ENCODE measurements at places on chromosomes 16 and 17.

GRCh38 chr16:57479205-57479975 lies 6.9 kb downstream of the DOK4 start:
- no peak for DNase-seq

DNA sequence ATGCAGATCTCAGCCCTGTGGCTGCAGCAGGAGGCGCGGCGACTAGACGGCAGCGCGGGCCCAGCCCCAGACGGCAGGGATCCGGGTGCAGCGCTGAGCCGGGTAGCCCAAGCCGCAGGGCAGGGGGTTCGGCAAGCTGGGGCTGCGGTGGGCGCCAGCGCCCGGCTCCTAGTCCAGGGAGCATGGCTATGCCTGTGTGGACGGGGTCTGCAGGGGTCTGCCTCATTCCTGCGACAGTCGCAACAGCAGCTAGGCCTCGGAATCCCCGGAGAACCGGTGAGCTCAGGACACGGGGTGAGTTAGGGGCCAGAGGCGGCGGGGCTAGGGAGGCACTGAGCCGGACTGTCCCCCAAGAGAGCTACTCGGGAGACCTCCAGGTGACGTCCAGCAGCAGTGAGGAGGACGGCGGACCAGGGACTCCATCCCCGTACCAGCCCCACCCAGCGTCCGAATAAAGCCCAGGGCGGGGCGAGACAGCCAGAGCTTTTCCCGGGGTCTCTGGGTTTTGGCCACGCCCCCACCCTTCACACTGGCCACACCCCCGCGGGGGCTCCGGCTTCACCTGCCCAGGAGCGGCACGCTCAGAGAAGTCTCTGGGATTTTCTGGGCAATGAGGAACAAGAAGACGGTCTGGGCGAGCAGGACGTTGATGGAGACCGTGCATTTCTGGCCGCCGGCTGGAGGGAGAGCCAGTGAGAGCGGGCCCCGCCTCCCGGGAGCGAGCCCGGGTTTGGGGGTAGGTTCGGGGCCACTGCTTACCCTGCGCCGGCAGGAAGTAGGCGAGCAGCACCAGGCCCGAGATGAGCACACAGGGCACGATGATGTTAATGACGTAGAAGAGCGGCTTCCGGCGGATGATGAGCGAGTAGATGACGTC lies 1.1 kb downstream of the C17orf107 start:
- DNase-seq, result peak; percentile 24

DNA sequence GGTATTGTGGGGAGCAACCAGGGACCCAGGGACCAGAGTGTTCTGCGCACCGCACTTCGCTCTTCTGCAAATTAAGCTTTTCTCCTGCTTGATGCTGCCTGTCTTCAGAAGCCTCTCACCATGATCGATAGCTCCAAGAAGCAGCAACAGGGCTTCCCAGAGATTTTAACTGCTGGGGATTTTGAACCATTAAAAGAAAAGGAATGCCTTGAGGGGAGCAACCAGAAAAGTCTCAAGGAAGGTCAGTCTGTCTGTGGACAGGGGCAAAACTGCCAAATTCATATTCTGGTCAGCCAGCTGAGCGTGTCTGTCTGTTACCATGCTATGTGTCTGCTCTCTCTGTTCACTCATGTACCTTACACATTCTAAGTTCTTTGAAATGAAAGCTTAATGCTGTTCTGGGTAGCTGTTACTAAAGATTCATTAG lies 115.7 kb downstream of the MRTFB start:
- no peak for DNase-seq

DNA sequence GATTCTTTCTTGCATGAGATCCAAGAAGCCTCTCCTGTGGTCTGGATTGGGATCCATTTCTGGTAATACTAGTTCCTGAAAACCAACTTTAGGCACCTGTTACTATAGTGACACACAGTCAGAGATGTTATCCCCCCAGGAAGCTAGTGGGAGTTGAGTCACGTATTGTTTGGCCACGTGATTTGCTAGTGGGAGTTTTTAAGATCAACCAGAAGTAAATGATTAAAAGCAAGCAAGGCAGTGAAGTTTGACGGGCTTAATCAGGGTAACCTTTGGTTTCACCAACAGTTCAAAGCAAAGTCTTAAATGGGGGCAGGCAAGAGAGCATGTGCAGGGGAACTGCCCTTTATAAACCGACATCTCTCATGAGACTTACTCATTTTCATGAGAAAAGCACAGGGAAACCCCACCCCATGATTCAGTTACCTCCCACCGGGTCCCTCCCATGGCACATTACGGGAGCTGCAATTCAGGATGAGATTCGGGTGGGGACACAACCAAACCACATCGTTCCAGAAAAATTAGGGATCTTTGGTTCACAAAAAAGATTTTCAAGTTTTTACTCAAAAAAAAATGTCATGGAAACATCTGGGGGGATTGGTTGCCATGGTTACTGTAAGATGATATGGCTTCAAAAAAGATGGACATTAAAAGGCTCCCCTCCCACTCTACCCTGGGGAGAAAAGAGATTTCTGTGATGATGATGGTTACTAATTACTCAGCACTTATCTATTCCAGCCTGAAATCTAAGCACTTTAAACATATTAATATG lies 483.1 kb upstream of the ERCC4 start:
- DNase-seq, result no peak

- DNase-seq, result no peak
Observed at GRCh38 chr17:27771586-27771985, 28.7 kb downstream of the NOS2 start.

- no peak for DNase-seq
Observed at GRCh38 chr16:66250686-66251431, 115.6 kb upstream of the CDH5 start.

GRCh38 chr17:1512351-1512750 lies 4.1 kb downstream of the INPP5K start:
- no peak for DNase-seq

DNA sequence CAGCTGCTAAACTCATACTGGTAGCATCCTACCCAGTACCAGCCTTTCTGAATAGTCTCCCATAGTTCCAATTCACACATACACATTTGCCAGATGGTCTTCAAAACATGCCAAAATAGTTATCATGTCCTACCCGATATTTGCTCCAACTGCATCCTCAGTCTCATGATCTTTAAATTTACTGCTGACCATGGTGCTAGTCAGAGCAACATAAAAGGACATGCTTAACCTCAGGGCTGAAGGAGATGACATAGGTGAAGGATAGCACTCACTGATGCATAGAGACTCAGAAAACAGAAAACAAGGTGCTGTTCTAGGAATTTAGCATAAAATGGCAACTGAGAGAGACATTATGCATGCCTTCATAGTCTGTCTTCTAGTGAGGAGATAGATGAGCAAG lies 200.6 kb upstream of the CCL2 start:
- no peak for DNase-seq

DNA sequence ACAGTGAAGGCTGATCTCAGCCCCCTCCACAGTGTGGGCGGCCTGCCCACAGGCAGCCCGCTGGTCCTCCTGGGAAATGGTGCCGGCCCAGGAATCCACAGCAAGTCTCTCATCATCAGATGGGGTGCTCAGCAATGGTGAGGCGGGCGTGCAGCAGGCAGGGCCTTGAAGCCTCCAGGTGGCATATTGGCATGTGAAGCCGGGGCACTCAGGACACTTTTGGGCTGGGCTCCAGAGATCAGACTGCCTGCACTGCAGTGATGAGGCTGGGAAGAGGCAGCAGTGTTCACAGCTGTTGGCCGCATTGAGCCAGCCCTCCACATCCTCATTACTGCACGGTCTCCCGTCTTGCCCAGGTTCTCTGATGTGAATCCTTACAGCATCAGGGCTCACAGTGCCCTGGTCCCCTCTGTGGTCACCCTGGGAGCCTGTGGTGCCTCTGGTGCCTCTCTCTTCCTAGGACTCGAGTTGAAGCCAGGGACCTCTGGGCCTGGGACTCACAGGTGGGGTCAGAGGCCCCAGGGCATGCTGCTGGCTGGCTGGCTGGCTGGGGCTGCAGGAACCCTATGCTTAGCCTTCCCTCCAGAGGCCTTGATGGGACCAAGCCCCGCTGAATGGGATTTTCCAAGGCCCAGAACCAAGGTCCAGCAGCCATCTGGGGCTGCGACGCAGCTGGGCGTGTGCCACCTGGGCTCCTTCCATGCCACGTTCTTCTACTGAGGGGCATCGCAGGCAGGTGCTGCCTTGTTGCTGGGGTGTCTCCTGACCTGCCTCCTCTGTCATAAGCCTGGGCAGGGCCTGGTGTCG lies 48.6 kb downstream of the TNFRSF13B start:
- no peak for DNase-seq

Measured in stimulated activated CD8-positive, alpha-beta memory T cell treated with anti-CD3 and anti-CD28 coated beads, Interleukin-4, amount 100 ng/mL, for 4 hours (primary cell).